Activated CD4-positive, alpha-beta T cell treated with anti-CD3 and anti-CD28 coated beads for 24 hours (primary cell): ENCODE measurements at places on chromosomes 2 and 18.

DNA sequence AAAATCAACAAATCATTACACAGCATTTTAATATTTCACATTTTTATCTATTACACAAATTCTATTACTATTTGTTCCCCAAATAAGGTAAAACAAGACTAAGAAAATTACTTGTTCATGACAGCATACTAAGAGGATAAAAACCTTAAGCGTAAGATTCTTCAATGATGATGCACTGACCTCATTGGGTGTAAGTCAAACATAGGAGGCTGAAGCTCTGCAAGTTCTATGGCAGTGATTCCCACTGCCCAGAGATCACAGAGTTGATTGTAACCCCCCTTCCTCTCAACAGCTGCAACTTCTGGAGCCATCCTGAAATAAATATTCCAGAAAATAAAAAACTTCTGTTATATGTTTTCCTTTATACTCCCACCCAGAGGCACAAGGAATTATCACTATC, 82.2 kb upstream of the CDKL4 start:
- DNase-seq: no peak

DNA sequence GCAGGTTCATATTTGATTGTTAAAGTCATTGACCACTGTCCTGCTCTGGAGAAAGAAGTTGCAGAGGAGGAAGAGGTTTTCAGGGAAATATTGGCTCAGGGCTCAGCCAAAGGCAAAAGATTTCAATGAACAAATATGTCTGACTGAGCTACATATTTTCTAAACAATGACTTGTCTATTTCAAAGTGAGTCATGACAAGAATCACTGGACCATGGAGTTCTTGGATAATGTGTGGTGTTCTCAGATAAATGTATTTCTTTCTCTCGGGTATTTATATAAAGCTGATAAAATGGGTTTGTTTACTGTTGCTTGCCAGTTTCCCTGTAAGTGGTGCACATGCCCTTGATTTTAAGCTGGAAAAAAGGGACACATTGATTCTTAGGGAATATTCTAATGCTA, 34.3 kb upstream of the RMP24 start:
- DNase-seq: no peak

- DNase-seq: no peak
These were observed 33.9 kb downstream of the COX7A2L start for GRCh38 chr2:42327125-42327524.

- DNase-seq: no peak
These were observed 229.1 kb upstream of the FN1 start for GRCh38 chr2:215664847-215665525.
